ENCODE measurements at places on chromosomes 11 and 22.
A peak's percentile ranks its signal among the peaks of the same experiment; 100 is the strongest.

GRCh38 chr11:69359735-69360480 is 66.0 kb downstream of the MYEOV start:
- DNase-seq: peak; percentile 67

- no peak for DNase-seq
These were observed 9.1 kb upstream of the GLYATL1B start for GRCh38 chr11:59076876-59077571.

DNA sequence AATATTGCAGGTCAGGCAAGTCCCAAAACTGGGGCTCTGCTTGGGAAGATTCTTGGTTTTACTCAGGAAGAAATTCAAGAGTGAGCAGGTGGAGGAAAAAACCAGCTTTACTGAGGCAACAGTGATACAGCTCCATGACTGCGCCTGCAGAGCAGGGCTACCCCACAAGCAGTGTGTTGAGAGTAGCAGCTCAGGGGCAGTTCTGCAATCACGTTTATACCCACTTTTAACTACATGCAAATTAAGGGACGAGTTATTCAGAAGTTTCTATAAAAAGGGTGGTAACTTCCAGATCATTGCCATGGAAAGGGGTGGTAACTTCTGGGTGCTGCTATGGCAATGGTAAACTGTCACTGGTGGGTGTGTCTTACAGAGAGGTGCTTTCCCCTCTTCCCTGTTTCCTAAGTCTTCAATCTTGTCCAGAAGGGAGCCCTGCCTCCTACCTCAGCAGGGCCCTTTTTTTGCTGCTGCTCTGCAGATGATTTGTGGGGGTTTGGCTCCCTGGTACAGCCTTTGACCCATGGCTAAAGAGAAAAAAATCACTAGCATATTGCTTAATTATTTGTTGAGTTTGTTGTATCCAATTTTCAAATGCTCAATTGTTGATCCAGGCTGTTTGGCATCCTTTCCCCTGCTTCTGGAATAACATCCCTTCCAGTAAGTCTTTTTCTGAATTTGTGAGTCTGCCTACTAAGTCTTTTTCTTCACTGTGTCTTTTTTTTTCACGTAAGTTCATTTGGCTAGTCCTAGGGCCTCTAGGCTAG is 30.0 kb upstream of the ME3 start:
- DNase-seq: no peak

DNA sequence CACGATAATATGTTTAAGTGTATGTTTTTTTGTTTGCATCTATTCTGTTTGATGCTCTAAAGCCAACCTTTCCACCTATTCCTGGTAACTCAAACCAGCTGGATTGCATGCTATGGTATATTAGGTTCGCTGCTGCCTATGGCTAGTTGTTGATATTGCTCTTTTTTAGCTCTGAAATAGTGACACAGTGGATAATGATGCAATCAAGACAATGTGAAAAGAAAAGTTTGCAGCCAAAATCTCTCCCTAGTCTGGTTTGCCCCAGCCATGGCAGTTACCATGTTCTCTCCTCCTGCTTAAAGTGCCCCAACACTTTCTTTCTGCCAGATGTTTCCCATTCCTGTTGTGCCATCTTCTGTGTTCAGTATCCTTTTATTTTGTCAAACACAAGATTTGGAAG is 269.7 kb downstream of the DYNC2H1 start:
- no peak for DNase-seq

GRCh38 chr11:19660076-19660475 is 52.6 kb upstream of the NAV2 start:
- DNase-seq: peak; percentile 61

DNA sequence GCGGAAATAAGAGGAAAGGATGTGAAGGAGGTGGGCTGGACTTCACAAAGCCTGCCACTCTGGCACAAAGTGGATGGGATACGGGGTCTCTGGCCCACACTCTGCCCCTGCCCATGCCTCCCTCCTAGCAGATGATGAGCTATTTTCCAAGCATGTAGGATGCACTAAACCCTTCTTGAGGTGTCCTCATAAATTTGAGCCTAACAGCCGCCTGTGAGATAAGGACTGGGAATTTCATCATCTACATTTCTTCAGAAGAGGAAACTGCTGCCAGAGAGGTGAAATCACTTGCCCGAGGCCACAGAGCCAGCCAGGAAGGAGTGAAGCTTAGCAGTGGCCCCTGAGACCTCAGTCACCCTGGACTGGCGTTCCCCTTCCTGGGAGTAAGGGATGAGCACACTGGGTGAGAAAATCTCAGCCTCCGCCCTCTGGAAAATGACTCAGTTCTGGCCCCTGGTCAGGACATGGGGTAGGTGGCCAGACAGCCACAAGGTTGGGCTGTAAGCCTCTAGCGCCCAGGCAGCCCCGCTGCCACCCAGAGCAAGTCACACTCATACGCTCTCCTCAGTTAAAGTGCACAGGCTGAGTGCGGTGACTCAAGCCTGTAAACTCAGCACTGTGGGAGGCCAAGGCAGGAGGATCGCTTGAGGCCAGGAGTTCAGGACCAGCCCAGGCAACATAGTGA is 27.9 kb downstream of the MB start:
- peak; percentile 43 for DNase-seq

DNA sequence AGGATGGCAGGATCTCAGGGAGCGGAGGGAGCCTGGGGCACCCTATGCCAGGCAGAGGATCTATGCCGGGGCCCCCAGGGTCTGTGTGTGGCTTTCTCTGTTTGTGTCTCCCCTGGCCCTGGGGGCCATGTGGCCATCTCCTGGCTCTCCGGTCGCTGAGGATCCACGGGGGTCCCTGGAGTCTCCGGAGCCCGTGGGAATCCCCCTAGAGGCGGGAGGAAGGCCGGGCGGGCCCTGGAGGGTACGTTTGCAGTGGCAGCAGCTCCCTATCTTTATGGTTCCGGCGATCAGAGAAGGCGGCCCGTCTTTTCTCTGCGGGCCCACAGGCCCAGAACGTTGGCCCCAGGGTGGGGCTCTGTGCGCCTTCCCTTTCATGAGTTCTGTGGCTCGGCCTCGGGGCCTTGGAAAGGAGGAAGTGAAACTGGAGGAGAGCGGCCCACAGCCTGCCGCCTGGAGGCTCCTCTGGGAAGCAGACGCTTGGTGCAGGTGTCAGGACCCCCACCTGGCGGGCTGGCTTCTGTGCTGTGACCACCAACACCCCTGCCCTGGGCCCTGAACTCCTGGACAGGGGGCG is 82.1 kb downstream of the KCNQ1 start:
- DNase-seq: no peak

DNA sequence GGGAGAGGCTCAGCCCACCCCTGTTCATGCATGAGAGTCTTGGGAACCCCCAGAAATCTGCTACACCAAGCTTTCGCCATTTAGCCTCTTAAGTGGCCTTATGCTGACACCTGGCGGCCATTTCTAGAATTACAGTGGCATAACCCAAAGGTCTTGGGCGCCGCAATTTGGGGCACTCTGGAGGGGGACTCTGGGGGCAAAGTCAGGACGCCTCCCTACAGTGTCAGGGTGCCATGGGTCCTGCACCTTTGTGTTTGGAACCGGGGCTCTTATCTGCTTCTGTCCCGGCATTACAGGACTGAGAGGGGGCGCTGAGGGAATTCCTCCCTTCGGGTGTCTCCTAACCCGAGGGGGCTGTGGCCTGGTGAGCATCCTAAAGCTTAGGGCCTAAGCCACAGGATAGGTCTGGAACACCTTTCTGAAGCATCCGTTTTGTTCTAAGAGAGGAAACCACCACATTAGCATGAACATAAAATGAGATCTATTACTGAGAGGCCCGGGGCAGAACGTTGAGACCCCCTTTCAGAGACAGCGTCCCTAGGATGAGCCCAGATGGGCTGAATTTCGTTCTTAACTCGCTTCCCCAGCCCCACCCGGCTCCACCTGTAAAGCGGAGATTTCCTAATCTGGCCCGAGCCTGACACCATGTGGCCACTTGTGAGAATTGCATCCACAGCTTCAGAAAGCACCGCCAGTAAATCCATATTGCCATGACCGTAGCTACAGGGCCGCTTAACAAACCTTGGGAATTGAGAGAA is 9.3 kb downstream of the INS start:
- peak; percentile 84 for DNase-seq
